Posterior vena cava (tissue), 2 donors: ENCODE measurements at places on chromosomes 6 and 20. TPM values are rescaled to one million over a fixed set of nuclear protein-coding genes. Genes with fewer than 3 reads are reported as not detected.
A peak's percentile ranks its signal among the peaks of the same experiment; 100 is the strongest.

DNA sequence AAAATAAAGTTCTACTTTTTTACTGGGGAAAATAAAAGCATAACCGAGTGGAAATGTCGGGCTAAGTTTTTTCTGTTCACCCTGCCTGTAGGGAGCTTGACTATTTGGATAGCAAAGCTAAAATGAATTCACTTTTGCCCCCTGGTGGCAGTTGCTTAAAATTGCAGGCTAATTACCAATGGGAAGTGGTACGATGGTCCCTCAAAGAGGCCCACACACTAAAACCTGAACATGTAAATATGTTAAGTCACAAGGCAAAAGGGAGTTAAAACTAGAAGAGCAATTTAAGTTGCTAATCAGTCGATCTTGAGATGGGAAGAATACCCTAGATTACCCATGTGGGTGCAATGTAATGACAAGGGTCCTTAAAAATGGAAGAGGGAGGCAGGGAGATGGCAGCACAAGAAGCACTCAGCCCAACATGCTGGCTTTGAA is 916 bp upstream of the SUN5 start:
- no peak for DNase-seq

DNA sequence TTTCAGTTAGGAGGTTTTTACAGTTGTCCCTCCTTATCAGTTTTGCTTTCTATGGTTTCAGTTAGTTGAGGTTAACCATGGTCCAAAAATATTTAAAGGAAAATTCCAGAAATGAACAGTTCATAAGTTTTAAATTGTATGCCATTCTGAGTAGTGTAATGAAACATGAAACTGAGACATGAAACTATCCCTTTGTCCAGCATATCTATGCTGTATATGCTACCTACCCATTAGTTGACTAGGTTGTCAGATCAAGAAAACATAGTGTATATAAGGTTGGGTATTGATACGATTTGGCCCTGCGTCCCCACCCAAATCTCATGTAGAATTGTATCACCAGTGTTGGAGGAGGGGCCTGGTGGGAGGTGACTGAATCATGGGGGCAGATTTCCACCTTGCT is 39.1 kb downstream of the VGLL2 start:
- no peak for DNase-seq

DNA sequence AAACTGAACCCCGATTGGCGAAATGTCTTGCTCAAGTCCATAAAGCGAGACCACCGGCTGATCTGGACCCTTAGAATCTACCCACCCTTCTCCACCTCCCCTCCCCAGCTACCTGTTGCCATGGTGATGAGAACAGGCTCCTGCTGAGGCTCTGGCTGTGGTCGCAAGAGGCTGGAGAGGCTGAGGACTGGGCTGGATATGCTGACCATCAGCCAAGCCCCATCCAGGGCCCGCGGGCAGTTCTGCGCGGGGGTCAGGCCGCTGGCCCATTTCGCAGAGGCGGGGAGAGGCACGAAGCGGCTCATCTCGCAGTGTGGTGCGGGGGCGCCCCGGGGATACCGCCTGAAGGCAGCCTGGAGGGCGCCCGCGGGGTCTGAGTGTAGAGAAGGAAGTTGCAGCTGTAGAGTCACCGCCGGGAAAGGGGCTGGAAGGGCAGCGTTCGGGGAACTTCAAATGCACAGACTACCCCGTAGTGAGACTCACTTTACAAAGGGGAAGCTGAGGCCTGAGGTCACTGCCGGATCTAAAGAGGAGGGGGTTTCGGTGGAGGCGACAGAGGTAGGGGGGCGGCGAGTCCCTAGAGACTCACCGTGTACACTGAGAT is 671 bp downstream of the TAPBP start:
- DNase-seq = no peak

- no peak for DNase-seq
Measured at GRCh38 chr20:48983423-48984400, 62.2 kb downstream of the ARFGEF2 start.

DNA sequence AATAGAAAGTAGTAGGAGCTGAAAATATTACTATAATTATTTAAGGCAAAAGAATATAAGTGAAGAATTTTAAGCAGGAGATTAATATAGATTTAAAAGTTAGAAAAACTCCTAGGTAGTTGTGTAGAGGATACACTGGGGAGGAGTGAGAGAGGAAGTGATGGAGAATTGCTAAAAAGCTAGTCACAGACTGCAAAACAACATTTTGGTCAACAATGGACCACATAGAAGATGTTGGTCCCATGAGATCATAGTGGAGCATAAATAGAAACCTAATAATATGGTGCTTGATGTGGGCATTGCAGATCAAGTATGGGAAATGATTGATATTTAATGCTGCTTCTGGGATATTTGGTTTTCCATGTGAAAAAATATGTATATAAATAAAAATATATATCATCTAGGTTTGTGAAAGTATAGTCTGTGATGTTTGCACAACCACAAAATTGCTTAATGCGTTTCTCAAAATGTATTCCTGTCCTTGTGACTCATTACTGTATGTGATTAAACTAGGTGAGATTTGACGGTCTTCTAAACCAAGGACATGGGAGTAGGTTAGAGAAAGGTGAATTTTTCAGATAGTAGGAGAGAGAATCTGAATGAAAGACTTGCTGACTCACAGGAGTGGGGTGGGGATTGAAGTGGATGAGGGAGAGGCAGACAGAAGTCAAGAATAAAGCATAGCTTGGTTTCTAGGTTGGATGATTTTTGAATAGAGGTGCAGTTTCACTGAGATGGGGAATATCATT is 174.0 kb downstream of the BCKDHB start:
- DNase-seq = no peak

DNA sequence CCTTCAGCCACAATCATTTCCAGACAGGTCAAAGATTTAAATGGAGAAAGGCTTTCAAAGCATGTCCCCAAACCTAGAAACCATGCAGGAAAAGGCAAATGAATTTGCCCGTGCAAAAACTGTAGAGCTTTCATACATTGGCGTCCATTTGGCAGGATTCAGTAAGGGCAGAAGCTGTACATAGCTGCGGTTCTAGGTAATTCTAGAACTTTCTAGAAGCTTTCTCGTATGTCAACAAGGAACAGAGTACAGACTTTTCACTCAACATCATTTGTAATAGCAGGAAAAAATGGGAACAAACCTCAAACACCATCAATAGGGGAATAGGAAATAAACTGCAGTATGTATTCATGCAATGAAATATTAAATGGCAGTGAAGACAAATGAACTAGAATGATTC is 11.1 kb upstream of the MAPK13 start:
- DNase-seq = no peak

DNA sequence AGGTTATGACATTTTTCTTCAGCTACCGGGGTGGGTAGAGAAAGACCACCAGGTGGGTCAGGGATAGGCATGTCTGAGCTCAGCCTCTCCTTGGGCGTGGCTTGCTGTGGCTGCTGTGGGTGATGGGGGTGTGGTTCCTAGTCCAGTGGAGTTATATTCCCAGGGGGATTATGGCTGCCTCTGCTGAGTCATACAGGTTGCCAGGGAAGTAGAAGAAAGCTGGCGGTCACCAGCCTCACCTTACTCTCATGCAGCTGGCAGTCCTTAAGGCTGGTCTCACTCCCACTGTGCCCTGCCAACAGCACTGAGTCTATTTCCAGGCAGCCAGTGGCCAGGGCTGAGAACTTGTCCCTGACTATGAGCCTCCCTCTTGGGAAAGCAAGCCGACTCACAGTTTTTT is 130.0 kb downstream of the SCP2D1 start:
- peak; percentile 83 for DNase-seq

GRCh38 chr6:133407320-133408100 is 166.4 kb downstream of the EYA4 start:
- DNase-seq = no peak

DNA sequence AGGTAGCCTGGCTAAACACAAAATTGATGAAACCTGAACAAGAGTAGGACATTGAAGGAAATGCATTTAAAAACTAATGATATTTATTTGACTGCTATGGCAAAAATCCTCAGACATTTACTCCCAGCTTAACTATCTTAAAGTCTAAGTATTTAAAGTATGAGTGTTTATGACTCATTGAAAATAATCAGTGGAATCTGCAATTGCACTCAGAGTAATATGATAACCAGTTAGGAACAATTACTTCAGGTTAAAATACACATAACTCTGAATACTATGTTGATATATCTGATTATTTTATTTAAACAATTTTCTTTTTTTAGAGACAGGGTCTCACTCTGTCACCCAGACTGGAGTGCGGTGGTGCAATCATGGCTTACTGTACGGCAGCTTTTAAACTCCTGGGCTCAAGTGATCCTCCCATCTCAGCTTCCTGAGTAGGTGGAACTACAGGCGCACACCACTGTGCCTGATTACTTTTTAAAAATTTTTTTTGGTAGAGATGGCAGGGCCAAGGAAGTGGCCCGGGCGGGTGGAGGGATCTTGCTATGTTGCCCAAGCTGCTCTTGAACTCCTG is 43.9 kb downstream of the FILIP1 start:
- DNase-seq = no peak

DNA sequence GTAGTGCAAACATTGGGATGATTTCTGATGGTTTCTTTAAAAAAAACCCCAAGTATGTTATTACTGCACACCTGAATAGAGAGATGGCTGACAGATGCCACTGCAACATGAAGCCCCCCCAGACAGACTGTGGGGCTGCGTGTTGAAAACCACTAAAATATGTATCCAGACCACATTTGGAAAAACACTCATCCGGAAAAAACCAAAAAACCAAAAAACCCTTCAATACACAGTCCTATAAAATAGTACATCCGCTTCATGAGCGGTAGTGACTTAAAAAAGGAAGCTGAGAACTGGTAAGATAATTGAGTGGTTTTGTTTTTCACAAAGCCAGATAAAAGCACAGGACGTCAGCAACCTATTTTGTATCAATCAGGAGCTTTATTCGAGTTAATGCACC is 47.1 kb upstream of the EDN3 start:
- DNase-seq = no peak

- peak; percentile 92 for DNase-seq
Measured at GRCh38 chr20:45290677-45291355, 15.8 kb upstream of the RBPJL start.

GRCh38 chr6:148265054-148265453 is 77.6 kb upstream of the SASH1 start:
- DNase-seq = no peak

DNA sequence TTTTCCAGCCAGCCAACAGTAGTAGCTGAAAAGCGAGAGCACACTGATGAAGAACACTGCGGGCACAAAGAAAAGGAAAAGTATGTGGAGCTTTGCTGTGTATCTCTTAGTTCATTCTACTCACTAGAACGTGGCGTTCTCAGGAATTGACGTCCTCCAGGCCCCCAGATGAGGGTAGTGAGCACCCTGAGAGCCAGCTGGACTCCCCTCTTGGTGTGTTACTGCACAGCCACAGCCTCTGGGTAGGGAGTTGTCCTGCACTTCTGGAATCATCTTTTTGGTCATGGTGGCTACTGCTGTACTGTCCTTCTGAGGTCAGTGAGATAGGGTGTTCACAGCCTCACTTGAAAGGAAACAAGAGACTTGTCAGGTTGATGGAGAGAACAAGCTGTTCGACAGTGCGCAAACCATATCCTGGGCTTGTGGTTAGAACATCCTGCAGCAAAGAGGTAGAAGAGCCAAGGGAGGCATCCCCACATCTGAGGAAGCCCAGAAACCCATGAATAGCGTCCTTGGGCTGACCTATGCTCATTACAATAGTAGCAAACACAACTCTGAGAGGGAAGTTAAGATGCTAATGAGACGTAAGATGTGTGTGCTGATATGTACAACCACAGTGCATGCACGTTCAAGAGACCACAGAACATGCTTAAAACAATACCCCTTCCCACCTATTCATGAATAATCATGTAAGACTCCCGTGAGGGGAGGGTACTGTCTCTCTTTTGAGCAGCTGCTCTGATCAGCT is 14.6 kb upstream of the HLA-F start:
- DNase-seq = no peak

DNA sequence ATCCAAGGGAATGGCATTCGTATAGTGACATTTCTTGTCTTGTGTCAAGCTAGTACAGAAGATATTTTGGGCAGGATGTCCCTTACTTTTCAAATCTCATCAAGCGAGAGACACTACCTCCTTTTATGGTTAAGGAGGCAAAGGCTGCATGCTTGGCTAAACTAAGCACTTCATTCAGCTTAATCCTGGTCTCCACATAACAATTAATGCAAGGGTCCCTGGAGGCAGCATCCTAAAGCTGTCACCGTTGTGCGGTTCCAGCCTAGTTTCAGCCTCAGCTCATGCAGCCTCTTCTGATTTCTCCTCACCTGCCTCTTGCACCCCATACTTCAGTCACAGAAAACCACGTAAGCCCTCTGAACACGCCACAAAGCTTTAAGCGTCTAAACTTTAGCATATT is 67.1 kb upstream of the SLC22A23 start:
- no peak for DNase-seq

DNA sequence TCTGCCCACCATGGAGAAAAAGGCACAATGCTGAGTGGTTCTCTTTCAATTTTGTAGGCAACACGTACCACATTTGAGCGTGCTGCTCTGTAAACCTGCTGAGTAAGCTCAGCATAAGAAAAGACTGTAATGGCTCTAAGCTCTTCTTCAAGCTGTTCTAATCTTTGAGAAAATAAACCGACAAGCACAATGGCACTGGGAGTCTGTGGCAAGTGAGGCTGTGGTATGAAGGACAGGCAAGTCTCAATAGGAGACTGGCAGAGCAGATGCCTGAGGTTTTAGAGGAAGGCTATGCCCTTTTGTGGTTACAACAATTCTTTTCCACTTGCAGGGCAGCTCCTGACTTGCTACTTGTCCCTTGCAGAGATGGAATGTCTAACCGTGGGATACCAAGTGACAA is 136.7 kb upstream of the EXOC2 start:
- no peak for DNase-seq

Gene RAET1L
- total RNA-seq = not detected

Gene FOXF2
- total RNA-seq = 1.2 TPM

Gene NT5E
- 43.8 TPM for total RNA-seq
